Kidney (tissue), 22 donors: ENCODE measurements at places on chromosomes 3 and 15. TPM values are rescaled to one million over a fixed set of nuclear protein-coding genes. Genes with fewer than 3 reads are reported as not detected.

GRCh38 chr15:89143503-89144162 is 55.4 kb downstream of the ABHD2 start:
- DNase-seq: peak; percentile 69
- peaks cover 8% of the 10 kb centered on the region for H3K4me1 ChIP-seq
- no peak overlapping the region for H3K4me3 ChIP-seq
- no peak overlapping the region for H3K27ac ChIP-seq
- H3K27me3 ChIP-seq: no peaks in the 10 kb centered on the region

Gene TLR9
- 0.94 TPM for total RNA-seq

GRCh38 chr15:83766339-83766738 is 112.4 kb downstream of the ADAMTSL3 start:
- no peaks in the 10 kb centered on the region for H3K27me3 ChIP-seq
- no peak overlapping the region for H3K4me3 ChIP-seq
- DNase-seq: no peak
- H3K4me1 ChIP-seq: no peaks in the 10 kb centered on the region
- no peaks in the 10 kb centered on the region for H3K36me3 ChIP-seq

Gene FAM174B
- 13.8 TPM for total RNA-seq

GRCh38 chr15:90638201-90638691 is 78.9 kb upstream of the BLM start:
- no peak overlapping the region for H3K4me3 ChIP-seq
- no peak for DNase-seq
- peaks cover 5% of the 10 kb centered on the region for H3K36me3 ChIP-seq
- H3K27ac ChIP-seq: no peak overlapping the region
- H3K27me3 ChIP-seq: no peaks in the 10 kb centered on the region

DNA sequence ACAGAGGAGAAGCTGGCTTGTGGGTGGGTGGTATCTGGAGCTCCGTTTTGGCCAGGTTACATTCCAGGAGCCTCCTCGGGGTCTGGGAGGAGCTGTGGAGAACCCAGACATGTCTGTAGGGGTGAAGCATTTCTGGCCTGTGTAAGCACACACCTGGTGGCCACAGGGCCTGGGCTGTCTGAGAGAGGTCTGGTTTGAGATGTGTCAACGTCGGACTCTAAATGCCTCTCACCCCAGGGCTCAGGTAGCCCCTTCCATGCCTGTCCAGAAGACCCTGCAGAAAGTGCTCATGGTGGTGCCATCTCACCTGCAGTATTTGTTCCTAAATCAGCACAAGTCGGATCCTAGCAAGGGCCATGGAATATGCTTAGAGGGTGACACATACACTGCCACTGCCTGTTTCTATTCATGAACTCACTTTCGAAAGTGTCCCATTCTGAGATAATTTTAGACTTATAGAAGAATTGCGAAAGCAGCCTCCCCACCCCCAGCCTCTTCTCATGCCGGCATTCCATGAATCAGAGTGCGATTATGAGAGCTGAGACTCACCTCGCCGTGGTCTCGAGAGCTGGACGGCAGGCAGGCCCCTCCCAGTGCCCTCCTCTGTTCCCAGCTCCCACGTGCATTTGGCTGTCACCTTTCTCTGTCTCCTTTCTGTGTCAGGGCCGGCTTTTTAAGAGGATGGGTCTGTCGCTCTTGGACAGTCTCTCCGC is 63.7 kb downstream of the KLF15 start:
- no peak for DNase-seq
- peaks cover 51% of the 10 kb centered on the region for H3K4me1 ChIP-seq
- H3K27ac ChIP-seq: peak overlapping the region; percentile 74
- H3K36me3 ChIP-seq: no peaks in the 10 kb centered on the region
